ENCODE measurements at places on chromosomes 7 and 10.

GRCh38 chr10:50431133-50431532 is 179.8 kb upstream of the ASAH2 start:
- no peak for DNase-seq

DNA sequence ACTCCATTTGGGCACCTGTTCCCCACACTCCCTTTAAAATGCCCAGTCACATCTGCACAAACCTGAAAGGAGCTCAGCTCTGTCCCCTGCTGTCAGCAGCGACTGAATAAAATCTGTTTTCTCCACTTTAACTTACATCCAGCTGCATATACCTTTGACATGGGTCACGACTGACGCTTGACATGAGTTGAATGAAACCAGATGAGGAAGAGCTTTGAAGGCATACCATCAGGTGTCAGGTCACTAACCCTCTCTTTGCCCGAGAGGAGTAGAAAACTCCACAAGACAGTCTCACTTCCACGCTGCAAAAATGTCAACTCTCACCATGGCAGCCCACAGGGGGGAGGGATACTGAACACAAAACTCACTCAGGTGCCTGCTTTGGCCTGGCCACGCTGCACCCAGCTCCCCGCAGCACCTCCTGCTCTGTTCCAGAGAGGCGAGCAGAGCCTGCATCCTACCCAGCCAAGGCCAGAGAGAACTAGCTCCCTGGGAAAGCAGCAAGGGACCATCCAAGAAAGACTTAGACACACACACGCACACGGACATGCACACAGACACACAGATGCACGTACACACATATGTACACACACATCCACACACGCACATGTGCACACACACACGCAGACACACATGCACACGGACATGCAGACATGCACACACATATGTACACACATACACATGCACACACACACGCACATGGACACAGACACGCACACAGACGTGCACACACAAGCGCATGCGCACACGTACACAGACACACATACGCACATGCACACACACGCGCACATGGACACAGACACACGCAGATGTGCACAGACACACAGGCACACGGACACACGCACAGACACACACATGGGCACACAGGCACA is 191.0 kb downstream of the MAD1L1 start:
- DNase-seq = no peak

- DNase-seq = peak; percentile 2
Observed at GRCh38 chr10:7512487-7512886, 101.7 kb upstream of the SFMBT2 start.

DNA sequence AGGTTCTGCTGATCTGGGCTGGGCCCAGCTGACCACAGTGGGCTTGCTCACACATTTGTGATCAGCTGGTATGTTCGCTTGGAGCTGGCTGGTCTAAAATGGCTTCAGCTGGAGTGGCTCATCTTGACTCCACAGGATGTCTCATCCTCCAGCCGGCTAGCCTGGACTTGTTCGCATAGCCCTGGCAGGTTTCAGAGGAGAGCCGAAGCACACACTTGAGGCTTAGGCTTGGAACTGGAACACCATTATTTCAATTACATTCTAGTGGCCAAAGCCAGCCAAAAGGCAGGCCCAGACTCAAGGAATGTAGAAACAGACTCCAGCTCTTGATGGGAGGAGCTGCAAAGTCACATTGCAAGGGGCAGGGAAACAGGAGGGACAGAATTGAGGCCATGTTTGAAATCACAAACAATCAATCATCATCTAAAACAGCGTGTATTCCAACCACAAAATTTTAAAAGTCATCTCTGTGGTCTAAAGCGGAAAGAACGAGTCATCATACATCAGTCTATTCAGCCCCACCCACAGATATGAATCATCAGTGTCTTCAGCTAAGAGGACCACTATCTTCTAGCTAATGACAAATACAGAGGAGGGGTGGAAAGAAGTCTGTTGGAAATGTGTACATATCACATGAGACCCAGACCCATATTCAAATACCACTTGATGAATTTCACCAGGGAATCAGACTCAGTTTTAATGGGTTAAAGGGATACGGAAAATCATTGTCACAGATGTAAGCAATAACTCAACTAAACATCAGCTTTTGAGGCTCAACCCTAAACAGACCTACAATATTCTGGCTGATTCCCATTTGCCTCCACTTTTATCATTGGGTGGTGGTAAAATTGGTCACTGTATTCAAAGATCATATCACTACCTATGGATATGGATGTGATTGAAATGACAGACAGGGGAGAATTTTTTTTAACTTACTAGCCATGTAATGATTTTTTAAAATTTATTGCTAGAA is 139.0 kb upstream of the MKLN1 start:
- no peak for DNase-seq

- DNase-seq = no peak
Observed at GRCh38 chr7:91293840-91294239, 29.6 kb downstream of the FZD1 start.

DNA sequence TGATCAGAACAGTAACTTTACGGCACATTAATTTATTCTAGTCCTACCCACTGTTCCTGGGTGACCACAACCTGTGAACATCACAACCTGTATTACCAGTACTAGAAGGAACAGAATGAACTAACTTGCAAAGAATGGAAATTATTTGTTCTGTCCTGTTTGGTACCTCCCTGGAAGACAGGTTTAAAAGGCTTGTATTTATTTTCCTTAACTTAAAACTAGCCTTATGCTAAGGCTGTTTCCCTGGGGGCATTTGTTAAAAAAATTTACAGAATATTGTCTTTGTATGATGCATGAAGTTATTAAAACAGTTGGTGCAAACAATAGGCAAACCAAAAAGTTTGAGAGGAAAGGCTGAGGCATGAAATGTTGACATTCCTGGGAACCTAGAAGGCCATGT is 132.7 kb downstream of the DNAJC1 start:
- no peak for DNase-seq

GRCh38 chr7:84043661-84044191 is 150.9 kb downstream of the SEMA3A start:
- DNase-seq = no peak

DNA sequence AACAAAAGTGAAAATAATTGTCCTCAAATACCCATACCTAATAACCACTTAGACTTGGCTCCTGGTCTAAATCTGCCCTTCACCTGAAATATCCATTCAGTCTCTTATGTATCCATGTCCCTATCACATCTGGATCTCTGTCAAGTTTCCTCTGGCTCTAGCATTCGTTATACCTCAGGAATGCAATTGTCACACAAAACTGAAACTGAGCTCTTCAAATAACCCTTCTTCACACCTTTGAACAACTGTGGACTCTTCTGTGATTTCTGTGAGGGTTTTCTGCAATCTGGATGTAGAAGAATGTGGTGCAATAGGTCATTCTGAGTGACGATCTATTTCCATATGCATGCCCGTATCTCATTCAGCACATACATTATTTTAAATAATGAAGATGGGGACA is 53.5 kb upstream of the FGL2 start:
- DNase-seq = no peak

- peak; percentile 70 for DNase-seq
Observed at GRCh38 chr7:636396-636795, 90.1 kb upstream of the DNAAF5 start.

DNA sequence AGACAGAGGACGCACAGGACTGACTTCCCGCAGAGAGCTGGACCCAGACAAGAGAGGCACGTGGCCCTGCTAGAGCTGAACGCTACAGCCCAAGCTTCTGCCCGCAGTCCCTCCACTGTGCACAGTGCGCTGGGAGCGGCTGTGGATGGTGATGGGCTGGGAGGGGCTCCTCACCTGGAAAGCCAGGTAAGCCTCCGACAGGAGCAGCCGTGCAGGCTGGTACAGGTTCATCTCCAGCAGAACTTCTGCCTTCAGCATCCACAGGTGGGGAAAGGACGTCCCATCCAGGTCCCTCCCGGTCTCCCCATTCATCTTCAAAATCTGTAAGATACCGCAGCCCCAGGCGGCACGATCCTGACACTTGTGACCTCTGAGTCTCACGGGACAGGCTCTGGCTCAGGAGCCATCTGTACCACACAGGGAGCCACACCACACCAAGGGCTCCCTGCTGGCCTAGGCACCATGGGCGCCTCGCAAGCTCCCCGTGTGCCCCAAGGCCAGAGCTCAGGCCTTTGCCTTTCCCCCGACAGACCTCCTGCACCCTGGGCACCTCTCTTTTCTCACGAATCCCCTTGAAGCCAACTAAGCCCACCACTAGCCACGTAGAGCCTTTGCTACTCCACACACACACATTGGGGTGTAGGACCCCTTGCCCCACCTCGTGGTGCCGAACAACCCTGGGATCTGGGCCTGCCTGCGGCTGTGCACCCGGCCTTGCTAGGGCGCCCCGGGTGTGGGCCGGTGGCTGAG is 76.3 kb downstream of the CFAP46 start:
- DNase-seq = no peak

DNA sequence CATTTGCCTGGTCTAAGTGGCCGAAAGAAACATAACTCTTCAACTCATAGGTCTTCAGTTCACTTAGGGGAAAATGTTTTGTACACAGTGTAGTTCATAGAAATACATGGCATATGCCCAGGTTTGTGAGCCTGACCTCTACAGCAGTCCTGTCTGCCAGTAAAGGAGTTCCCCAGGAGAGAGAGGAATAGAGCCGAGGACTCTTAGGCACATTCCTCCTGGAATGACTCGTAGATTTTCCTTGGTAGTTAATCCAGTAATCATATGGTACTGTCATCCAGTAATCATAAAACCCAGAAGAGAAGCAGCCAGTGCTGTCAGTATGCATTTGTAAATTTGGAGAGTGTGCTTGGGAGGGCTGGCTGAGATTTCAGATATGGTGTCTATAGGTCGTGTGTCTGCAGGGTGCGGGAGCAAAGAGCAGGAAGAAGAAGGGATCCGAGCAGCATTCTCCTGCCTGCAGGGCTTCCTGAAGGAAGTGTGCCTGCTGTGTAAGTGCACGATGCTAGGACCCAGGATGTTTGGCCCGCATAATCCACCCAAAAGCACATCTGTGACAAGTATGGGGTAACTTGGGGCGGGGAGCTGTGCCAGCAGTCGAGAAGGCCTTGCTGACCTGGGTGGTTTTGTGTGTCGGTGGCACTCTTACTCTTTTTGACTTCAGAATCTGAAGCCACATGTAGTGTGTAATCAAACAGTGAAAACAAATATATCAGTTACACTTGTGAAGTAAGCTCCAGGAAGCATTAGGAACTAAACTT is 13.9 kb downstream of the EIF4H start:
- no peak for DNase-seq

DNA sequence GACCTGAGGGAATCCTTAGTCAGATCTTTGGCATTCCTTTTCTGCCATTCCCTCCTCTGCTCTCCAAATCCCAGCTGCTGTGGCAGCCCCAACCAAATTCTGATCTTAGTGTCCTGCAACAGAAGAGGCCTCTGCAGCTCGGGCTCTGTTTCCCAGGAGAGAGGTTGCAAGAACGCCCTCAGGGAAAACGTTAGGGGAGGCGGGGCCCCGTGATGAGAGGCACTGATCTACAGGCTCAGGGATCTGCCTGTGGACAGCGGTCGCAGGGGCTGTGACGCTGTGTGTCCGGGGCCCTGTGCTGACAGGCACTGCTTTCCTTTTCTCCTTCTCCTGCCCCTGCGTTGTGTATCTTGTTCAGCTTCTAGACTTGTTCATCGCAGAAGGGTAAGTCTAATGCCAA is 57.3 kb upstream of the DPYSL4 start:
- DNase-seq = no peak

- no peak for DNase-seq
Observed at GRCh38 chr7:46383605-46384004, 462.5 kb upstream of the IGFBP3 start.

GRCh38 chr7:76225379-76225778 is 23.7 kb downstream of the SRRM3 start:
- no peak for DNase-seq

GRCh38 chr10:77716458-77717317 is 79.1 kb upstream of the KCNMA1 start:
- DNase-seq = no peak

DNA sequence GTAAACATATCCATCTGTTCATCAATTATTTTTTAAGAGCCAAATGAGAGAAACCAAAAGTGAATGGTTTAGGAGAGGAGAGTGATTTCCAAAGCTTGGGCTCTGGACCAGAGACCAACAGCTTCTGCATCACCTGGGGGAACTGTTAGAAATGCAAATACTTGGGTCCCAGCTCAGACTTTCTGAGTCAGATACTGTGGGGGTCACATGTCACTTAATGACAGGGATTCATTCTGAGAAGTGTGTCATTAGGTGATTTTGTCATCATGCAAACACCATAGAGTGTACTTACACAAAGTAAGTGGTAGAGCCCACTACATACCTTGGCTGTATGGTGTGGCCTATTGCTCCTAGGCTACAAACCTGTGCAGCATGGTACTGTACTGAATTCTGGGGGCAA is 128.5 kb upstream of the PRR15 start:
- DNase-seq = no peak

GRCh38 chr10:62384057-62384446 is 9.9 kb downstream of the ZNF365 start:
- DNase-seq = no peak

DNA sequence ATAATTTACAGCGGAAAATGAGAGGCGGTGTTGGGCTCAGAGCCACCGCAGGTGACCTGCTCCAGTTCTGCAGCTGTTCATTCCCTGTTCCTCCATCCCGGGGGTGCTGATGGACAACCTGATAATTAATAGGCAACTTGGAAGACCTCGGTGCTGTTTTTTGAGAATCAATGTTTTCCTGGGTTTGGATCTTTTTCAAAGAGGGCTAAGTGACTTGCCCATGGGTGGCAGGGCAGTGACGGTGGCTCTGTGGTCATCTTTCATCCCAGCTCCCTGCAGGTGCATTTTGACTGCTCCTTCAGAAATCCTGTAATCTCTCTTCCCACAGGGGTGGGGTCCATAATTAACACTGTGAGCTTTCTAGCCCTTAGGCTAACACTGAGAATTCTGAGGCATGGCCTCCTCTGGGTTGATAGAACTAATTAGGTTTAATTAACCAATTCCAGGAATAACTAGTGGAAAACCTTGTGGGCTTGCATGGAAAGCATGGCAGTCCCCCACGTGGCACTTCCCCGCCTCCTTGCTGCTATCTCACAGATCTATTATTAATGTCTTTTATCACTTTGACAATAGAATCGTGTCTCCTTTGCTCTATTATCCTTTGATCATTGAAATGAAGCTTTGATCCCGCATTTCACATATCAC is 217.9 kb downstream of the GLRX3 start:
- no peak for DNase-seq
